HAP-1 (cell line): ENCODE measurements at places on chromosomes 12 and 14.
A peak's percentile ranks its signal among the peaks of the same experiment; 100 is the strongest.

GRCh38 chr12:131381716-131382430 lies 329.0 kb upstream of the SFSWAP start:
- no peak for DNase-seq

- no peak for DNase-seq
Measured at GRCh38 chr12:22286569-22286968, 47.9 kb downstream of the ST8SIA1 start.

DNA sequence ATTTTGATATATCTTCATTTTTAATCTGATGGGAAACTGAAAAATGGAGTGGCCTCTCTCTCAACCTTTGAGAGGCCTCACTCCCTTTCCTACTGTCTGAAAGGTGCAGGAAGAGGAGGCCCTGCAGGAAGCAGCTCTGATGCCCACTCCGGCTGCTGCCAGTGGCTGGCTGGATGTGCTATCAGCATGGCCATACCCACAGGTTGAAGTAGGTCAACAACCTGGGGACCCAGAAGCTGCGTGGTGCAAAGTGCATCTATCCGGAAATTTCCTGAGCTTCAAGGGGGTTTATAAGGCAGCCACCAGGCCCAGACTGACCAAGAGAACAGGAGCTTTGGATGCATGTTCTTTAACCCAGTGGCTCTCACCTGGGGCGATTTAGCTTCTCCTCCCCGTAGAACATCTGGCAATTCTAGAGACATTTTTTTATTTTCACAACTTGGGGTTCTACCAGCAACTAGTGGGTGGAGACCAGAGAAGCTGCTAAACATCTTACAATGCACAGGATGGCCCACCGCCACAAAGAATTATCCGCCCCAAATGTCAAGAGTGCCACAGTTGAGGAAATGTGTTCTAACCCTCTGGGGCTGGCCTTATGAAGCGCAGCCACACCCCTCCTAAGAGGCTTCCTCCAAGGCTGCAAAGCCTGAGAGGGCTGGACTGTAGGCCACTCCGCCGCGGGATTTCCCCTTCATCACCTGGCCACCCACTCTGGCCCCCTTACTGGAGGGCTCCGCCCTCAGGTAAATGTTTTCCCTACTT lies 8.2 kb upstream of the BATF start:
- DNase-seq, result no peak

GRCh38 chr14:74897642-74898041 lies 15.9 kb downstream of the DLST start:
- DNase-seq, result no peak

GRCh38 chr14:64201921-64202545 lies 92.1 kb downstream of the ESR2 start:
- no peak for DNase-seq

DNA sequence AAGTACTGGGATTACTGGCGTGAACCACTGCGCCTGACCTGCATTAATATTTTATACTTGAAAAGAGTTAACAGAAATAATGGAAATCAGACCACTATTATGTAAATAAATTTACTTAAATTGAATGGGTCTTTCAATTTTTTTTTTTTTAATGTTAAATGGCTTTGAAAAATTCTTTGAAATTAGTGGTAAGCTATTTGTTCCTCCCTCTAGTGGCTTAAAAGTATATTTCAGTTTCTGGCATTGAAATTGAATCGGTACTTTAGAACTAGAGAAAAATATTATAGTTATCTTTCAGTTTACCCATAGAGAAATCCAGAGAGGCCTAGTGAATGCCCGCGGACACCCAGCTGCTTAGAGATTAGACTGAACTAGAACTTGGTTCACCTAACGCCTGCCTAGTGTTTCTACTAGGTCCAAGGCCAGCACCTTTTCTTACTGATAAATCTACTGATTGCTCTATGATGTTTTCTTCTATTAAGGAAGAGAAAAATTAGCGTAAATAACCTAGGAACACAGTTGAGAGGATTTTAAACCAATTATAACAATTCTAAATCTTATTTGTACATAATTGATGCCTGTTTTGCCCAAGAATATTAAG lies 106.5 kb downstream of the EML1 start:
- no peak for DNase-seq

DNA sequence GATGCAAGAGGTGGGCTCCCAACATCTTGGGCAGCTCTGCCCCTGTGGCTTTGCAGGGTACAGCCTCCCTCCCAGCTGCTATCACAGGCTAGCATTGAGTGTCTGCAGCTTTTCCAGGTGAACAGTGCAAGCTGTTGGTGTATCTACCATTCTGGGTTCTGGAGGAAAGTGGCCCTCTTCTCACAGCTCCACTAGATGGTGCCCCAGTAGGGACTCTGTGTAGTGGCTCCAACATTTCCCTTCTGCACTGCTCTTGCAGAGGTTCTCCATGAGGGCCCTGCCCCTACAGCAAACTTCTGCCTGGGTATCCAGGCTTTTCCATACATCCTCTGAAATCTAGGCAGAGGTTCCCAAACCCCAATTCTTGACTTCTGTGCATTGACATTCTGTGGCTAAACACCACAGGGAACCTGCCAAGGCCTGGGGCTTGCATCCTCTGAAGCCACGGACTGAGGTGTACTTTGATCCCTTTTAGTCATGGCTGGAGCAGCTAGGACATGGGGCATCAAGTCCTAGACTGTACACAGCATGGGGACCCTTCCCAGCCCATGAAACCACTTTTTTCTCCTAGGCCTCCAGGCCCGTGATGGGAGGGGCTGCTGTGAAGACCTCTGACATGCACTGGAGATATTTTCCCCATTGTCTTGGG lies 24.0 kb upstream of the SLC38A1 start:
- DNase-seq, result no peak

DNA sequence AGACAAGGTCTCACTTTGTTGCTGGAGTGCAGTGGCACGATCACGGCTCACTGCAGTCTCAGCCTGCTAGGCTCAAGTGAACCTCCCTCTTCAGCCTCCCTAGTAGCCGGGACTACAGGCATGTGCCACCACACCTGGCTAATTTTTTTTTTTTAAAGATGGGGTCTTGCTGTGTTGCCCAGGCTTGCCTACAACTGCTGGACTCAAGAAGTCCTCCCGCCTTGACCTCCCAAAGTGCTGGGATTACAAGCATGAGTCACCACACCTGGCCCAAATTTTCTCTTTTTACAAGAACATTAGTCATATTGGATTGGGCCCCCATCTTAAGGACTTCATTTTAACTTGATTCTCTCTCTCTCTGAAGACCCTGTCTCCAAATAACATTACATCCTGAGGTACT lies 7.0 kb upstream of the HECTD4 start:
- DNase-seq, result no peak

GRCh38 chr14:69346710-69347109 lies 51.4 kb downstream of the ERH start:
- peak; percentile 19 for DNase-seq

DNA sequence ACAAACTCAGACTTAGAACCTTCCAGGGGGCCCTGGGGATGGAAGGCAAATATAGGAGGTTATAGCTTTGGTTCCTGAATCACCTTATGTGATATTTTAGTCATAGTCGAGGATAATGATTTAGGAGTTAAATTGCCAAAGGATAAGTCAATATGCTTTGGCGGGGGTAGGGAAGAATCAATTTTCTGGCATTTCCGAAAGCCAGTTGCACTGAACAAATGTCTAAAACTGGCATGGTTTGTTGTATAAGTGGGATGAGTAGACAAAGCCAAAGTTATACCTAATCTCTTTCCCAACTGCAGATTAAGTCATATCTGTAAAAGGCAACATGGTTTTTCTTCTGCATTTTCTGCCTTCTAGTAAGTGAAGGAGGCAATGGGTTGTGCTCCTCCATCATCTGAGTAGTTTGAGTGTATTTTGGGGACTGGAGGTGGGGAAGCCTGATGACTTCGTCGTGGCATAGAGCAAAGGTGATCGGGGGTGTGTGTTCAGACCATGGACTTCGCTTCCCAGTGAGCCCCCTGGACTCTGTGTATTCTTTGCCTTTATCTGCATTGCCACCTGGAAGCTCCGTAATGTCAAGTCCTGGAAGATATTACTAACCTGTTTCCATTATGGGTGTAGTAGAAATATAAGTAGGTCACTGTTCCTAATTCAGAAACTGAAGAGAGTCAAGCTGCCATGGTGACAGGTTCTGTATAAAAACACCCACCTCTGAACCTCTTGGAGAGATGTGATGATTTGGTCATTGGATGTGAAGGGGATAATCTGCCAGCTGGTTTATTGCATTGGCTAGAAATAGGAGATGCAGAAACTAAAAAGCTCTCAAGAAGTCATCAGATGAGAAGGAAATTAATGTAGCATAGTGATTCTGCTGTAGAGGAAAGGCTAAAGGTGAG lies 24.5 kb downstream of the PPFIBP1 start:
- DNase-seq, result no peak

GRCh38 chr12:90120627-90121026 lies 412.0 kb upstream of the ATP2B1 start:
- DNase-seq, result no peak

- no peak for DNase-seq
Measured at GRCh38 chr12:78271546-78271945, 440.9 kb downstream of the NAV3 start.

- DNase-seq, result no peak
Measured at GRCh38 chr12:5369298-5369697, 62.6 kb upstream of the NTF3 start.
